Right kidney (tissue), 9 donors: ENCODE measurements at places on chromosomes 2 and 18.

DNA sequence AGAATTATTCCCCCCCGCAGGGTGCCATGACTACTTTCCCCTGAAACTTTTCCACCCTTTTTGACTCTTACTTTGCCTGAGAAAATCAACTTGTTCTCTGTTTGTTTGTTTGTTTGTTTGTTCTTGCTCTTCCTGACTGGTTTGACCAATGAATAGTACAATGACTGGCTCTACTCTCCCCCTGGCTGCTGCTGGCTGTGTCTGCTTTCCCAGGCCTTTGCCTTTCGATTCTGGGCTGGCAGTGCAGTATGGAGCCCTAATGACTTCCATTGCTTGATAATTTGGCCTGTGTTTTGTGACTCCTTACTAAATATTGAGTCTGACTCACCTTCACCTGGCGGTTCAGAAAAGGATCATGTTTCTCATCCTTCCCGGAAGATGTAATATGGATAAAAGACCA lies 241.1 kb downstream of the TMEM182 start:
- DNase-seq, result no peak

- no peak for DNase-seq
Observed at GRCh38 chr2:171741189-171741588, 53.9 kb downstream of the DYNC1I2 start.

DNA sequence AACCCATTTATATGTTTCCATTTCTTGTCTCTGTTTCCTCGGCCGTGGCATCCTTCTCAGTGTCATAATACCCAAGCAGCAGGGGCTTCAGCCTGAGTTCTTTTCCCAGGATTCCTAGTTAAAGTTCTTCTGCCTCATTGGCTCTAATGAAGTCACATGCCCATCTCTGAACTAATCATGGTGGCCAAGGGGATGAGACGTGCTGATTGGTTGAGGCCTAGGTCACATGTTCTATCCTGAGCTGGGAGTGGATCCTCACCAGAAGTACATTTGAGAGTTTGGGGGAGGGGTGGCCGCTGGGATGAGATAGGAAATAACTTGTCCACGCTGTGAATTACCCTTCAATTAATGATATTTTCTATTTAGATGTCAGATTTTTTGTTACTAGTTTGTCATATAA lies 3.8 kb upstream of the UGT1A5 start:
- DNase-seq, result no peak

- no peak for DNase-seq
Observed at GRCh38 chr2:179669196-179669595, 192.2 kb downstream of the ZNF385B start.
